ENCODE measurements at places on chromosomes 12 and 14.
A peak's percentile ranks its signal among the peaks of the same experiment; 100 is the strongest.

DNA sequence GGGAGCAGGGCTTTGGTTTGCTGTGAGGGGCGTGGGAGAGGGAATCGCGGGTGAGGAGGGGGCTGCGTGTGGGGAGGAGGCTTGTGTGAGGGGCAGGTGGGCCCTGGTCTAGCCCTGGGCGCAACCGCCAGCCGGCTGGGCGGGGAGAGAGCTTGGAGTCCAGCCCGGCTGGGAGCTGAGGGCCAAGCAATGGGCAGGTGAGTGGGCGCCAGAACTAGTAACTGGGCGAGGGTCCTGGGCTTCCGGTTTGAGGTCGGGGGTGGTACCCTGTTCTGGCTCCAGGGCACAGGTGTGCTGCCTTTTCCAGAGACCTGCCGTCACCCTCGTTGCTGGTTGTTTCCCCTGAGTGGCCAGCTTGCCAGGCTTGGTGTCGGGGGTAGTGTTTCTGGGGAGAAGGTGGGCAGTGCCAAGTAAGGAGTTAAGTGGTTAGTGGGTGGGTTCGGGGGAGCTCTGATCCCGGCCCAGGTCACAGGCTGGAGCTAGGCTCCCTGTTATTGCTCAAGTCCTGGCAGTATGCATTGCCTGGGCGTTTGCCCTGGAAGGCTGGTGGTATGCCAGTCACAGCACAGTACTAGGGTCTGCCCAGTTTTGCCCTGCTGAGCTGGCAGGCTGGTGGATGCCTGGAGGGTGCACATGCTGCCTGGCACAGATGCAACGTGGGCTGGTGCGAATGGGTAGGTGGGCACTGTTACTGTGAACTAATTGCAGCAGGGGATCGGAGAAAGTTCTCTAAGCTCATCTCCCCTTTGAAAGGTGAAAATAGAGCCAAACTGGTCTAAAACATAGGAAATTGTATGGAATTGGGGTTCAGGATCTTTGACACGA lies 683 bp downstream of the CIPC start:
- DNase-seq: no peak

GRCh38 chr12:89547101-89547500 lies 21.3 kb upstream of the POC1B start:
- DNase-seq: no peak

DNA sequence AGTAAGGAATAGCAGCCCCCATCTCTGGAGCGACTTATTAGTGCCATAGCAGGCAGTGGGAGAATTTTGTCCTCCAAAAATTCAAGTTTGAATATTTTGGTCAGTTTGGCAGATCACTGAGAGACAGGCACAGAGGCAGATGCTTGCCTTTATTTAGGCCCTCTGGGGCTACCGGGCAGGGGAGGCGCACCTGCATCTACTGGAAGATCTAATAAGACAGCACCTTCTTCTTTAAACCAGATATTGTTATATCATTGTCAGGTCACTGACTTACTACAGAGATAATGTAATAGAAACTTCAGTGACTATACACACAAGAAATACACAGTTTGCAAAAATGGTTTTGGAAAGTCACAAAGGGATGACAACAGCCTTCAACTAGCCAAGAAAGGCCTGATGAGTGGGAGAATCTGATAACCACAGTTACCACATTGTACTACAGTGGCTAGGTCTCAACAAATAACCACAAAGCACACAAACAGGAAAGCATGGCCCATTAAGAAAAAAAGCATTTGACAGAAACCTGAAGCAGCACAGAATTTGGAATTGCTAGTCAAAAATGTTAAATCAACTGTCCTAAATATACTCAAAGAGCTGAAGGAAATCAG lies 56.8 kb downstream of the CDK17 start:
- DNase-seq: no peak

- DNase-seq: no peak
Observed at GRCh38 chr14:50088731-50089130, 27.6 kb downstream of the VCPKMT start.

- DNase-seq: no peak
Observed at GRCh38 chr12:68565391-68565903, 45.3 kb upstream of the RAP1B start.

DNA sequence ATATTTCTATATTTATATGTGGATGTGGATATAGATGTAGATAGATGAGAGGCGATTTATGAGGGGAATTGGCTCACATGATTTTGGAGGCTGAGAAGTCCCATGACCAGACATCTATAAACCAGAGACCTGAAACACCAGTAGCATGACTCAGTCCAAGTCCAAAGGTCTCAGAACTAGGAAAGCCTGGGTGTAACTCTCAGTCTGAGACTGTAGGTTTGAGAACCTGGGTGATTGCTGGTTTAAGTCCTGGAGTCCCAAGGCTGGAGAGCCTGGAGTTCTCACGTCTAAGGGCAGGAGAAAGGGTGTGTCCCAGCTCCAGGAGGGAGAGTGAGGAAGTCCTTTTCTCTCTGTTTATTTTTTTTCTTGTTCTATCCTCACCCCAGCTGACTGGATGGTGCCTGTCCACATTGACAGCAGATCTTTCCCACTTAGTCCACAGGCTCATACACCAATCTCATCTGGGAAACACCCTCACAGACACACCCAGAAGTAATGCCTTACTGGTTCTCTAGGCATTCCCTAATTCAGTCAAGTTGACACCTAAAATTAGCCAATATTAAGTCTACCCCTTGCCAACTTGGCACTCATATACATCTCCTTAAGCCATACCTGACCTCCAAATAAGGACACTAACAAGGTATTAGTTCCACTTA lies 45.4 kb downstream of the EMP1 start:
- peak; percentile 36 for DNase-seq

DNA sequence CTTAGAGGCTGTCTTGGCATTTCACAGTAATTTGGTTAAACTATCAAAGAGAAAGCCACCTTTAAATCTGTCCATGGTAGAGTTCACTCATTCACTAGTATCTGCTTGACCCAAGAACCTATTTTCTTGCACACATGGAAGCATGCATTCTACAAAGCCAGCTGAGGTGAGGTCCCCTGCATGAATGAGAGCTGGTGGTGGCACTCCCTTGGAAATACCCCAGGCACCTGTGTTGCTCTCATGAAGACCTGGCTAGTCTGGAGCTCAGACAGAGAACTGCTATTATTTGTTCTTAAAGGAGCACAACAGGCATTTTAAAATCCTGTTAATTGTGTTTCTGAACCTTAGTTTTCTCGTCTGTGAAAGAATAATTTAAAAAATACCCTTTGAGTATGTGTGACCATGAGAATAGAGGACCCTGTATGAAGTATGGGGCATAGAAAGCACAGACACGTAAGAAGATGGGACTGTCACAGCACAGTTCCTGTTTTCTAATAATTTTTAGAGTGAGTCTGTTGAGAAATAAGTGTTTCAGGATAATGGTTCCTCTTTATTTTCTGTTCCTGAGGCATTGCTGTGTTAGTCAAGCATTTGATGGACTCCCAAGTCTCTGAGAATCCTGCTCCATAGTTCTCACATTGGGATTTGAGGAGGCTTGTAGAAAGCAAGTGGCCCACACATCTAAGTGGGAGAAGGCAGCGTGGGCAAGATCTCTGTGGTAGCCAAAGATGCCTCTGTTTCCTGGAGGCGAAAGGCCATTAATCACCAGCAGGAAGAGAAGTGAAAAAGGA lies 10.9 kb downstream of the RGS6 start:
- no peak for DNase-seq

- DNase-seq: no peak
Observed at GRCh38 chr14:75977582-75977943, 4.2 kb downstream of the TGFB3 start.

DNA sequence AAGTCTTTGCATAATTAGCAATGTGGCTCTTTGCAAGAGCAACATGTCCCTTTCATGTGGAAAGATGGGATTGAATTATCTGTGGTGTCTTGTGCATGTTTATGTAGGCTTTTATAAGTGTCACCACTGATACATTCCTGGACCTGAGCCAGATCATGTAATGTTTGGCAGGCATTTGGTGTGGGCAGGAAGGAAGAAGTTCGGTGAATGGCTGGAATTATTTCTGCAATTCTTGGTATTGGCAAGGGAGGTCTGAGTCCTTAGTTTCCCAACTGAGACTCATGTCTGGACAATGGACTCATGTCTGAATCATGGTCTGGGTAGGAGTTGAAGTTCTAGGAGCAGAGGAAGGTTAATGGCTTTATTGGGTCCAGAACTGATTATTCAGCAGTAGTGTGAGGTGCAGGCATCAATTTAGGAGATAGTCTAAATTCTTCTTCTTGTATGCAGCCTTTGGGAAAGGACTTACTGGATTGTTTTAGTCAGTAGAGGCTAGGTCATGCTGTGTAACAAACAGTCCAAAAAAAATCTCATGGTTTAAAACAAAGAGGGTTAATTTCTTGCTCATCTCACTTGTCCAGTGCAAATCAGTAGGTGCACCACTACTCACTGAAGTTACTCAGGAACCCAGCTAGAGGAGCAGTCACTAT lies 186.5 kb upstream of the LHX5 start:
- peak; percentile 15 for DNase-seq

GRCh38 chr14:22972313-22972930 lies 9.9 kb downstream of the AJUBA start:
- no peak for DNase-seq

DNA sequence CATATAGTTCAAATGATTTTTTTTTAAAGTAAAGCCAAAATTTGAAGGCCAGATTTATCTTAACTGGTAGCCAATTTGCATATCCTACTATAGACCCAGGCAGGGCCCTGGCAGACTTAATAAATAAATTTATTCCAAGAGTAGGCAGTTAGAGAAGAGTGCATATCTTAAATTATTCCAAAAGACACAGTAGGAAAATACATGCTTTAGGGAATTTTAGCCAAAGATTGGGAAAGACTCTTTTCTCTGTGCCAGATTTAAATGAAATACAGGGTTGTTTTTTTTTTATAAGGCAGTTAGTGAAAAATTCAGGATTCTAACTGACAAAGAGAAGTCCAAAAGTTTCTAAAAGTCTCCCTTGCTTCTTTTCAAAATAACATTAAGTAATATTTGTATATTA lies 65.5 kb downstream of the ST8SIA1 start:
- DNase-seq: no peak

- no peak for DNase-seq
Observed at GRCh38 chr14:64266239-64266638, 27.9 kb downstream of the ESR2 start.

GRCh38 chr12:113961921-113962710 lies 4.0 kb downstream of the RBM19 start:
- no peak for DNase-seq

- DNase-seq: no peak
Observed at GRCh38 chr12:131208425-131208824, 254.7 kb downstream of the ADGRD1 start.

GRCh38 chr12:40560848-40561247 lies 131.4 kb upstream of the CNTN1 start:
- no peak for DNase-seq

DNA sequence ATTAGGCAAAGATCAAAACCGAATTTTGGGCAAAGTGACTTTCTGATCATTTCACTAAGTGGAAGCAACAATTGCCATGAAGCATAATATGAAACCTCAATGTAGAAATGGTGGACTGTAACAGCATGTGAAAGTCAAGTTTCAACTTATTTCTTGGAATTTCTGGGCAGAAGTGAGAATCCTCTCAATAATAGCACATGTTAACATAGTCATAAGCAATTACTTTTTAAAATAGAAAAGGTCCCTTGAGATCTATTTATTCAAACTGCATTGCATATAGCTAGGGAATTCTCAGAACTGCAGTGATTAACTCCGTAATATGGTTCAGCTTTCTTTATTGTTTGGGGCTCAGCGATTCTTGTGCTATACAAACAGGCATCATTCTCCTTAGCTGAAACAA lies 136.7 kb upstream of the ATP2B1 start:
- no peak for DNase-seq

GRCh38 chr12:83121897-83122622 lies 435.4 kb downstream of the TMTC2 start:
- DNase-seq: no peak

- peak; percentile 49 for DNase-seq
Observed at GRCh38 chr14:20327005-20327869, 5.8 kb downstream of the CCNB1IP1 start.

DNA sequence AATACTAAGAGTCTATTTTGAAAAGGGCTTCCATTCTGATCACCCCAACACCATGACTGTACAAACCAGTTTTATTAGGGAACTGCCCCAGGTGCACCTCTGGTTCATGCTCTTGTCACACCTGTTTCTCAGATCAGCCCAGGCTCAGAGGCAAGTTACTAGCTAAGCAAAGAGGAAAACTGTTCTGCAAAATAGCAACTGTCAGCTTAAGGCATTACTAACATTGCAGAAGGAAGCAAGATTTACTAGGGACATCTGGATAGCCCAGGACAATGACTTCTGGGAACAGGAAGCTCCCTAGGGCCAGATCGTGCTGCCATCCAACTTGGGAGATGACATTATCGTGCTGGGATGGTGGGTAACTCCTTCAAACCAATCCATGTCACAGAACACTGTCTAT lies 30.1 kb downstream of the ANAPC7 start:
- DNase-seq: no peak

- peak; percentile 63 for DNase-seq
Observed at GRCh38 chr12:121697093-121697698, 15.4 kb upstream of the TMEM120B start.

- no peak for DNase-seq
Observed at GRCh38 chr14:72383865-72384264, 451.6 kb downstream of the RGS6 start.

DNA sequence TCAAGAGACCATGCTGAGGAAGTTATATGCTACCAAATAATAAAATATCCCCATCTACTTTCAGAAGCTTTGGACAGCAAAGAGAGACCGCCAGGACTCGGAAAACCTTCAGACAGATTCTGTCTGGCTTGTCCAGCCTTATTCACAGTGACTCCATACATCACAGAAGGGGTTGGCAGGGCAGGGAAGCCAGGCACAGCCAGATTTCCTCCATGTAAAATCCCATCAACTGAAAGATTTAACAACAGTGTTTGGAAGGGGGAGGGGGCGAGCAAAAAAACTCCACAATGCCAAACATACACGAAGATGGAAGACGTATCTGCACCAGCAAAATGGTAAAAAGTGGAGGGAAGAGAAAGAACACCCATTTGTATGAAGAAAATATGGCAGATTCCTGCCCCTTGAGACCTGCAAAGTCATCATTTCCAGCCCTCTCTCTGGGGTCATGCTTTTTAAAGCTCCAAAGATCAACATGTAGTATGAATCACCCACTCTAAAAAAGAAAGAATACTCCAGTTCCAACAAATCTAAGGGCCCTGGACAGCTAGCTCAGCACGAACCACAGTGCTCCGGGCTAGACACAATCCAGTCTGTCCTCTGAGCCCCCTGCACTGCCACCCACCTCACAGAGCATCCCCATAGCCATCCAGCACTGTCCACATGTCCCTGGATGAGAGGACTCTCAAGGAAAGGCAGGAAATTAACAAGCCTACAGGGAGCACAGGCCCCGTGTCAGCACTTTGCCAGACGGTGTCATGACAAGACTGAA lies 116.4 kb downstream of the DICER1 start:
- DNase-seq: no peak

- no peak for DNase-seq
Observed at GRCh38 chr12:1836241-1836803, 16.0 kb downstream of the LRTM2 start.

GRCh38 chr12:2783936-2784600 lies 10.7 kb upstream of the FKBP4 start:
- no peak for DNase-seq

GRCh38 chr12:13000925-13001774 lies 1.1 kb upstream of the HEBP1 start:
- peak; percentile 14 for DNase-seq

GRCh38 chr12:57579677-57580465 lies 11.1 kb upstream of the PIP4K2C start:
- DNase-seq: no peak

GRCh38 chr12:91347481-91348214 lies 165.0 kb upstream of the DCN start:
- no peak for DNase-seq
